ENCODE measurements at places on chromosomes 4 and X.

DNA sequence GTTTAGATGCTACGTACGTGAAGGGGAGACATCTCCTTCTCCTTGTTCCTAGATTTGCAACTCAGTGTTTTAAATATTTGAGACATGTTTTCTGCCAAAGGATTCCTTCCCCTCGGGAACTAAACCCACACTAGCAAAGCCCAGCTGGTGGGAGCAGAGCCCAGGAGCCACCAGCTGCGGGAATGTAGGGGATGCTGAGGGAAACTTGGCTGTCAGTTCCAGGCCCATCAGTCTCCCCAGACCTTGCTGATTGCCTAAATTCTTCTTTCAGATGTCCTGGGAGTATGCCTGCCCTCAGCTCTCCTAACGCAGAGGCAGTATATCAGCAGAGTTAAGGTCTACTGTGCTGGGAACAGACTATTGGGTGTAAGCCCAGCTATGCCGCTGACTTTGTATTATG, 630.0 kb upstream of the TENM3 start:
- DNase-seq = no peak

DNA sequence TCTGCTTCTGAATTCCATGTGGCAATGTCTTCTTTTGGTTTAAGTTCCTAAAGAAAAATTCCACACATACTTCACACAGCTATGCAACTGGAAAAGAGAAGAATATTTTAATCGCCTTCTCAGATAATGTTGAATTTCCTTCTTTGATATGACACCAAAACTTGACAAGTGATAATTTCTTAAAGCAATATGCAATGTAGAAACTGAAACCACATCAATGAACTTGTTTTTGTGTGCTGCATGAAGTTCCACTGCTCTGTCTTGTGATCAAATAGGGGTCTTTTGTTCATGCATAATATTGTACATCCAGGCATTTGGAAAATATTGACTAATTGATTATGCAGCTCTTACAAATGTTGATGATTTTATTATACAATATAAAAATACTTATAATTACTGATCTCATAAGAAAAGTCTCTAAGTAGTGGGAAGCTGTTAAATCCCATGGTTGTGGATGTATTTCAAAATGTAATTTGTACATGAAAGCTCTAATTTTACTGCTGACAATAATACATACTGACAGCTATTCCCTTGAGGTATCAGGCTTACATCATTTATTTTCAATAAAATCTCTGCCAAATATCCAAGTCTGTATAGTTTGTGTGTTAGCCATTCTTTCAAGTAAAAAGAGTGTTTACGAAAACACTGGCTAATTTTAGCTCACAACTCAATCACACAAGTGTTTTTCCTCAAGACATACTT, 56.5 kb downstream of the AGA start:
- DNase-seq = no peak

- DNase-seq = no peak
Observed at GRCh38 chr4:119136546-119136945, 914 bp downstream of the MYOZ2 start.

GRCh38 chr4:3307486-3307885, 14.7 kb downstream of the RGS12 start:
- no peak for DNase-seq

DNA sequence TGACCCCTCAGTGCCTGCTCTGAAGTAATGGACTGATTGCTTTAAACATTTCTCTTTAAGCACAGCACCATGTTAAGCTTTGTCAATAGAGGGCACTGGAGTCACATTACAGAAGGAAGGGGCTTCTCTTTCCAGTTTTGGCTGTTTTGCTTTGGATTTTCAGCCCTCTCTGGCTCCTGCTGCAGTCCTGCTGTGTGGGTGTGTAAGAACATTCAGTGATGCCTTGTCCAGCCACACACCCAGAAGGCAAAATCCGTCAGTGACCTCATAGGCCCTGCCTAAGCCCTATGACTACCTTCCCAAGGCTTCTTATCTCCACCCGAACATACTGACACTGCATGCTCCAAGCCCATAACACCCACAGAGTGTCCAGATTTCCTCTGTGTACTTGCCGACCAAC, 215.3 kb upstream of the CTSO start:
- peak; percentile 70 for DNase-seq

DNA sequence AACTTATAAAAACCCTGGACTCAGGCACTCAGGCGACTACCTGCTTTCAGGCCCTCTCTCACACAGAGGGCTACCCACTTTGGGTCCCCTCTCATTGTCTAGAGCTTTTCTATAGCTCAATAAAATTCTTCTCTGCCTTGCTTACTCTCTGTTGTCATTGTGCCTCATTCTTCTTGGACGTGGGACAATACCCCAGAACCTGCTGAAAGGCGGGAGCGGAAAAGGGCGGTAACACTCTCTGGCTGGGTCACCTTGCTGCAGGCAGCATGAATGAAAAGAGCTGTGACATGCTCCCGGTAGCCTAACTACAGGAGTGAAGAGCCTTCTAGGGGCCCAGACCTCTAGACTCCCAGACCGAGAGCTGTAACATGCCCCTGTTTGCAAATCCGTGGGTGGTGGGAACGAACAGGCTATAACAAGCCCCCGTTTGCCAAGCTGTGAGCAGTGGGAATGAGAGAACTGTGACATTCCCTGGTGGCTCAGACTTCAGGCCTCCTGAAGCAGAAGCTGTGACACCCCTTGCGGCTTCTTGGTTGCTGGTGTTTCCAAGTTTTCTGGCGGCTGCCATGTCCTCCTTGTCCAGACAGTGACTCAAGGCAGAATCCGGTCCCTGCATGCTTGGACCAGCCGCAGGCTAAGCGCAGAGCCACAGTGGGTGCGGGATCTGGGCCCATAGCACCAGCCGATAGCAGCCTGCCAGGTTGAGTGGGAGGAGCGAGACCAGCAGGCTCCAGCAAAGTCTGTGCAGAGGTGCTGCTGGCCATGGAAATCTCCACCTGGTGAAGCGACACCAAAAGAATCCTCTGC, 684.6 kb downstream of the ARAP2 start:
- DNase-seq = no peak

GRCh38 chr4:92399032-92399431, 95.3 kb downstream of the GRID2 start:
- no peak for DNase-seq

DNA sequence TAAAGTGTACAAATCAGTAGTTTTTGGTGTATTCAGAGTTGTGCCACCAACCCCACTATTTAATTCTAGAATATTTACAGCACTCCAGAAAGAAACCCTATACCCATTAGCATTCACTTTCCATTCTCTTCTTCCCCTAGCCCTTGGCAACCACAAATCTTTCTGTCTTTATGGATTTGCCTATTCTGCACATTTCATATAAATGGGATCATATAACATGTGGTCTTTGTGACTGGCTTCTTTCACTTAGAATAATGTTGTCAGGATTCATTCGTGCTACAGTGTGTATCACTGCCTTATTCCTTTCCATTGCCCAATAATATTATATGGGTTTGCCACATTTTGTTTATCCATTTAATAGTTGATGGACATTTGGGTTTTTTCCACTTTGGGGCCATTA, 32.2 kb downstream of the SGMS2 start:
- DNase-seq = no peak

- DNase-seq = no peak
Observed at GRCh38 chr4:145546175-145546915, 64.7 kb downstream of the SMAD1 start.

DNA sequence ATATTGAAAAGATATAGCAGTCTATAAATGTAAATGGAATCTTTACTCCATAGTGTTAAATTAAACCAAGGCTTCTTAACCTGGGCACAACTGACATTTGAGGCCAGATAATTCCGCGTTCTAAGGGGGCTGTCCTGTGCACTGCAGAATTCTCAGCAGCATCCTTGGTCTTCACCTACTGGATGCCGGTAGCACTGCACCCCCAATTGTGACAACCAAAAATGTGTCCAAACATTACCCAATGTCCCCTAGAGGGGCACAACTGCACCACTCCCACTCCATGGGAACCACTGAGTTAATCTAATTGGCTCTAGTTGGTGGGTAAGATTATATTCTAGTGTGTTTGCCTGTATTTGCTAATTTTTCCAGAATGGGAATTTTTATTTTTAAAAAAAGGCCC, 16.6 kb downstream of the AP1S2 start:
- no peak for DNase-seq

GRCh38 chrX:52368368-52369055, at the start of gene XAGE2:
TSS of gene XAGE2 (plus strand) at chrX:52369021. CDS start at chrX:52370015, 994 bp downstream.
- DNase-seq = no peak

DNA sequence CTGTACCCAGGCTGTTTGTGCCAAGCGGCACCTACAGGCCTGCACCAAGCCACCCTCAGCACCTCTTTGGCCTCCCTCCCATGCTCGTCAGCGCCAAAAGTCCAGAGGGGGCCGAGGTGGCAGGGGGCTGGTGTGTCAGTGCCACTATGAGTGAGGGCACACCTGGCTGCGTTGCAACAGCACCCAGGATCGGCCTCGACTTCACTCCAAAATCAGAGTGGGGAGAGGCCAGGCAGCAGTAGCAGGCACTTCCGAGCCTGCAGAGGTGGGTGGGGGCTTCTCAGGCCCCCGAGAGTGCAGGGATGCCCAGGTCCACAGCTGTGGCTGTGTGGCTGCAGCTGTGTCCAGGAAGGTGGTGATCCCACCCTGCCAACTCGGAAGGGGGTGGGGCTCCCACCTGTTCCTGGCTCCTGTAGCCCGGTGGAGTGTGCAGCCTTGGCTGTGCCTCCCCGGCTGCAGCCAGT, 58.5 kb downstream of the PPA2 start:
- no peak for DNase-seq

DNA sequence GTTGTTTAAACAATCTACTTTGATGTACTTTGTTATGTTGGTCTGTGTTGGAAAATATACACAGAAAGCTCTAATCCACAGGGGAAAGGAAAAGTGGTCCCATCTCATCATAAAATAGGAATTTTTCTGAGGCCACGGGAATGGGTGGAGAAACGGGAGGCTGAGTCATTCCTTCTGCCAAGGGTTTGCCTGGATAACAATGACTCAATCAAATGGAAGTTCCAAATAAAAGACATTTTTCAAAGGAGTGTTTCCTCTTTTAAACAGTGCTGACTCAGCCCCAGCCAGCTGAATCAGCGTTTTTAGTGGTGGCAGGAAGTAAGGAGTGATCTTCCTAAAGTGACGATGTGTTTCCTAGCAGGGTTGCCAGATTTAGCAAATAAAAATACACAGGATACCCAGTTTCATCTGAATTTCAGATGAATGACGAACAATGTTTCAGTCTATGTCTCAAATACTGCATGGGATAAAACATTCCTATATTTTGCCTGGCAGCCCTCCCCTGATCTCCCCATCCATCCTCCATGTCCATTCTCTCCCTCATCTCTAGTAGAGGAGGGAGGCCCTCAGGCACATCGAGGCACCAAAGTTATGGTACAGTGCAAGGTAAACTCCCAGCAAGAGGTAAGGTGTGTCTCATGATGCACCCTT, 345.4 kb upstream of the GATB start:
- no peak for DNase-seq

DNA sequence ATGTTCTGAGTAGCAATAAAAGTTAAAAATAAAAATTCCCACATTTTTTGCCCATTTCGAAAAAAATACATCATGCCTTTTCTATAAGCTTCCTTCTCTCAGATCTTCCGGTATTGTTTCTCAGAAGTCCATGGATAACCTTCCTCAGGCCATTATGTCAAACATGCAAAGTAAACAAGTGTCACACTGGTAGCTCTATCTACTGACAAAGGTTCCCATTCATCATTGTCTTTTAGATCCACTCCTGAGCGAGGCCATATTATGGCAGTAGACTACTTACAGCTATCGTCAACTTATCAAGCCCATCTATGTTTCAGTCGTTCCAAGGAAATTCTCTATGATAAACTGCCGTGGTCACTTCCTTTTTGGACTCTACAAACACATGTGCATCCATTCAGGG, 1068.2 kb downstream of the GLUD2 start:
- DNase-seq = no peak

GRCh38 chrX:149541521-149542047, 772 bp downstream of the EOLA1 start:
- no peak for DNase-seq

GRCh38 chrX:128165884-128166408, 113.7 kb upstream of the ACTRT1 start:
- no peak for DNase-seq

GRCh38 chr4:58658701-58659100, 1548.5 kb upstream of the IGFBP7 start:
- no peak for DNase-seq

DNA sequence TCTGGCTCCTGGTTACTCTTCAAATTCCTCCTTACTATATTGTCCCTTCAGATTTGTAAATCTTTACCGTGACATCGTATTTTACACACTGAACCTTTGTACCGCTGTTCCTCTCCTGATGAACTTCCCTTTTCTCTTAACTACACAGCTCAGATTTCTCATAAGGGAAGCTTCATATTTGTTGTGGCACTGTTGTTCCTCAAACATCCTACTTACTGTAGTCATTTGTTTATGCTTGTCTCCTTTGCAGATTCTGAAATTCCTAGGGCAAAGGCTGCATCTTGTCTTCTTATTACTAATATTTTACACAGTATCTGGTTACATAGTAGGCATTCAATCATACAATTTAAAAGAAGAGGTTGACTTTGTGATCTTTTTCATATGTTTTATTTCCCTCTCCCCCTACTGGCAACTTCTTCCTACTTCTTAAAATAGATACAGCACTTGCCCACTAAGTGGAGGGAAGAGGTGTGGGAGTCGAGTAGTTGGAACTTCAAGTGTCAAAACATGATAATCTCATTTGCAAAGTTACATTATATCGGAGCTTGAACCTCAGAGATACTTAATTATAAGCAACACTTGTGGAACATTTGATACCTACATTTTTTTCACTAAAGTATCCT, 50.0 kb downstream of the TET2 start:
- DNase-seq = no peak

GRCh38 chrX:21972046-21972445, 31.5 kb downstream of the SMS start:
- DNase-seq = no peak

- no peak for DNase-seq
Observed at GRCh38 chr4:147843162-147843561, 111.3 kb downstream of the ARHGAP10 start.

DNA sequence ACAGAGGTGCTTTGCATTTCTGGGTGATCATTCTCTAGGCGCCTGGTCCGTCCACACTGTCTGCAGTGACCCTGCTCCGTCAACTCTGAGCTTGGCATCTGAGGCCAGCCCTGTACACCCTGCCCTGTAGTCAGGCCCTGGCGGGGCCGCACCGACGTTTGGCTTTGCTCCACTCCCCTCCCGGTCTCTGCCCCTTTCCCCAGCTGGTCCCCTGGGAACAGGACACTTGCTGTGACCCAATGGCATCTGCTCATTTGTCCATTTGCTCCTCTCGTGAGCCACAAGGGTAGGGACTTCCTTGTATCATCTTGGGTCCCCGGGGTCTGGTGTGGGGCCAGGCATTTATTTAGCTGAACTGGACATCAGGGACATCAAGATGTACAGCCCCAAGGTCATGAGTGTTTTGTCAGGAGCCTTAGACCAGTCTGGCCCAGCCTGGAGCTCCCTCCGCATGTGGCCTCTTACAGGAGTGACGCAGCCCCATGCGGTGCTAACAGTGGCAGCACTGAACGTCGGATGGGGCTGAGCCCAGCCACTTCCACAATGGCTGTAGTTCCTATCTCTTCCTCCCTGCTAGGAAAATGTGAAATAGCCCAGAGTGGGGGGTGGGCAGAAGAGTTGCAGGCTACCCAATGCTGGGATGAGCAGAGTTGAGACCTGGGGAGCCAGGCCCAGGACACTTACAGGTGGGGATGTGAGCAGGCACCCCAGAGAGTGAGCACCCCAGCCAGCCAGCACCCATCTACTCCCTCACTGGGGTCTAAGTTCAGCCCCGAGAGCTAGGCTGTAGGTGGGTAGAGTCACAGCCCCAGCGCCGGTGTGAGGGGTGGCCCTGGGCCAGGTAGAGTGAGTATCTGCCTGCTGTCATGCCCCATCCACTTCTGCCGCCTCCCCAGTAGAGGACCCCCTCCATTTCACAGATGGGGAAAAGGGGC, 2.0 kb upstream of the SH3BP2 start:
- no peak for DNase-seq
